Activated naive CD4-positive, alpha-beta T cell treated with Interleukin-2 at 50 U/mL for 16 hours (primary cell): ENCODE measurements at places on chromosomes 11 and 22.

DNA sequence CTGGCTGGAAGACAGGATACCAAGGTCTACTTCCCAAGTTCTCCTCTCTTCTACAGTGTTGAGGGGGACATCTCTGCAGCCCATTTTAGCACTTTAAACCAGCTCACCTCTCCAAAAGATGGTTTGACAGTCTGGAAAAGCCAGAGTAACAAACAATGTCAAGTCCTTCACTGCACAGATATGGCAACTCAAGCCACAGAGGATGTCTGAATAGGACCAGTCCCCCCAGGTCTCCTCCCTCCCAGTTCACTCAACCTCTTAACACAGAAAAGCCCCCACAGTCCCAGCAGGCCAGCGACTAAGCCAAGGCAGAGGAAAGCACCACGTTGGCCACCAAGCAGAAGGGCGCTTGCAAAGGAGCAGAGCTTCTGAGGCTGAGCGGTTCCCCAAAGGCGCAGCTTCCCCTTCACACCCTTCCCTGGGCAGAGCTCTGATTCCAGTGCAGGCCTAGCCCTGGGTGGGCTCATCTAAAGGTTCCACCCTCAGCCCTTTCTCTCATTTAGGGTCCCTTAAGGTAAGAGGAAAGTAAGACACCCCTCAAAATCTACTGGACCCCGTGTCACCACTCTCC lies 62.7 kb downstream of the PAK1 start:
- peak; percentile 9 for DNase-seq

DNA sequence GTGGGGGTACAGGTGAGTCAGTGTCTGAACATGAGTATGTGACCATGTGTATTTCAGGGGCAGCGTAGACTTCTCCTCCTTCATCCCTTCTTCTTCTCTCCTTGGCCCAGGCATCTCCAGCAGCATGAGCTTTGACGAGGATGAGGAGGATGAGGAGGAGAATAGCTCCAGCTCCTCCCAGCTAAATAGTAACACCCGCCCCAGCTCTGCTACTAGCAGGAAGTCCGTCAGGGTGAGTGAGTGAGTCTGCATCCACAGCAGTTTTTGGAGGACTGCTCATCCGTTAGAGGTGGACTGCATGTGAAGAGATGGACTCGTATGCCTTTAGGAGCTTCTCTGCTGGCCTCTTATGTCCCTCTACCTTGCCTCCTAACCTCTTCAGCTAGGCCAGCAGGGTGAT lies 15.6 kb downstream of the TUB start:
- DNase-seq, result no peak

DNA sequence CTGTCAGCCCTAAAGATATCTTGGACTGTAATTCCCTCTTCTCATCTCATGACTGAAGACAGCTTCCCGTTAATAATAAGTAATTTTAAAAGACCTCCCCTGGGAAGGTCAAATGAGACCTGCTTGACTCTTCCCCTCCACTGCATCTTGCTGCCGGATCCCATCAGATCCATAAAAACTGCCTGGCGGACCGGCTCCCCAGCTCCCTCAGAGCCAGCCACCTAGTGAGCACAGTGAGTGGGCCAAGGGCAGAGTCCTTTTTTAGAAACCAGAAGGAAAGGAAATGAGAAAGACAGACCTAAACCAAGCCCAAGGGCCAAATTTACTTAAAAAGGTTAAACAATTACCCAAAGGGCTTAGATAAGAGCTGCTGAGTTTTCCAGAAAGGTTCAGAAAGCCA lies 595.3 kb downstream of the OPCML start:
- DNase-seq, result no peak

DNA sequence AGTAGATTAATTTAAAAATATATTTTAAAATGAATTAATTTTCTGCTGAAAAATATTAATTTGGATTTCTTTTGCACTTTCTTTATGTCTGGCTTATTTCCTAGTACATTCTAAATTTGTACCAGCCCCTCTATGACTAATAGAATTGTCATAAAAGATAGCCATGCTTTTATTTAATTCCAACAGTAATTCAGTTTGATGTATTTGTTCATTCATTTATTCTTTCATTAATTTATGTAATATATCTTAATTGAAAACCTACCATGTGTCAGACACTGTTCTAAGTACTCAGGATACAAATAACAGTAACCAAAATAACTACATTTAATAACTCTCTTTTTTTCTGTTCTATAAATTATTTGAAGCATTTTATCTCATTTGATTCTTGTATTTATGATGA lies 264.0 kb upstream of the CCDC179 start:
- no peak for DNase-seq

DNA sequence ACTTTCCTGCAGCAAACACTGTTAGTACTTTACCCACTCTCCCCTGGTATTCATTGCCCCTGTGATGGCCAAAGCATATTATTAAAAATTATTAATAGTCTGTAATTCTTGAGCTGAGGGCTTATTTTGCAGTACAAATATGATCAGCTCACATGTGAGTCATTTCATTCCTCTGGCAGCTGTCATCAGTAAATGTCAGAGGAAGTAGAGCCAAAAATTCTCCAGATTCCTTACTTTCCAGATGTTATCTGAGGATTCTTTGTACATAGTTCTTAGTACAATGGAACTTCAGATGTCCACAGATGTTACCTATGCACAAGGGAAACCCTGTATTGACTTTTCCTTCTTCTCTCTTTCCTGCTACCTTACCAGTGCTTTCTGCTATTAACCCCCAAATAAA lies 12.5 kb downstream of the OR5B3 start:
- no peak for DNase-seq

- DNase-seq, result no peak
Measured at GRCh38 chr22:46829941-46830715, 67.7 kb downstream of the TBC1D22A start.

- DNase-seq, result no peak
Measured at GRCh38 chr11:29435421-29435820, 581.4 kb downstream of the KCNA4 start.

DNA sequence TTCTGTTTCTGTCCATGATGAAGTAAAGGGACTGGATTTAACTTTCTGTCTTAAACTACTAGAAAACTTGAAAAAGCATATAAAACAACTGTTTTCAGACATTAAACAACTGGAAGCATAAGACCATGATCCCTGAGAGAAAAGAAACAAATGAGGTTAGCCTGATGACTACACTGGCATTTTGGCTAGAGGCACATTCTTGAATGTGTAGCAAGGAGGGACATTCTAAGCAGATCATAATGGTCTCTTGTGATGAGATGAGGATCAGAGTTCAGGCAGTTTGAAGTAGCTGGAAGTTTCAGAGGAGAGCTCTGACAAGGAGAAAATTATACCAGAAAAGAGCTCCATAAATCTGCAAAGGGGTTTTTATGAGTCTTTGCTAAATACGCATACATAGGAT lies 75.4 kb downstream of the AASDHPPT start:
- DNase-seq, result no peak

DNA sequence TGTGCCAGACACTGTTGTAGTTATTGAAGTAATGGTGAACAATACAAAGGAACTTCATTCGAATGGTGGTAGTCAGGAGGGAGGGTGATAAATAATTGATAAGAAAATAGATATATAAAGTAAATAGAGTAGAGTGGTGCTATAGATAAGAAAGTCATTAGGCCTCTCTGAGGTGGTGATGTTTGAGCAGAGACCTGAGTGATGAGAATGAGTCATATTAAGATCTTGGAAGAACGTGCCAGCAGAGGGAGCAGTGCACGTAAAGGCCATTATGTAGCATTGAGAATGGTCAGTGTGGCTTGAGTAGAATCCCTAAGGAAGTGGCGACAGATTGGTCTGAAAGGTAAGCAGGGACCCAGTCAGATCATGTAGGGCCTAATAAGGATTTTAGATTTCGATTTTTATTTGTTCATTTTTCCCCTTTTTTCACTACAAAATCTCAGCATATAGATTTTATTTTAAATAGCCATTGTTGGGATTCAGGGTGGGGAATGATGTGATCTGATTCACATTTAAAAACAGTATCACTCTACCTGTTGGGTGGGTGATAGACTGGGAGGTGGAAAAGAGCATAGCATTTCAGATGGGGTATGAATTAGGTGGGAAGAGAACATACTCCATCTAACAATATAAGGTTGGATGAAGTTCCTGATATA lies 44.7 kb downstream of the CCDC90B start:
- DNase-seq, result no peak

GRCh38 chr11:69313992-69314391 lies 20.0 kb downstream of the MYEOV start:
- DNase-seq, result no peak

DNA sequence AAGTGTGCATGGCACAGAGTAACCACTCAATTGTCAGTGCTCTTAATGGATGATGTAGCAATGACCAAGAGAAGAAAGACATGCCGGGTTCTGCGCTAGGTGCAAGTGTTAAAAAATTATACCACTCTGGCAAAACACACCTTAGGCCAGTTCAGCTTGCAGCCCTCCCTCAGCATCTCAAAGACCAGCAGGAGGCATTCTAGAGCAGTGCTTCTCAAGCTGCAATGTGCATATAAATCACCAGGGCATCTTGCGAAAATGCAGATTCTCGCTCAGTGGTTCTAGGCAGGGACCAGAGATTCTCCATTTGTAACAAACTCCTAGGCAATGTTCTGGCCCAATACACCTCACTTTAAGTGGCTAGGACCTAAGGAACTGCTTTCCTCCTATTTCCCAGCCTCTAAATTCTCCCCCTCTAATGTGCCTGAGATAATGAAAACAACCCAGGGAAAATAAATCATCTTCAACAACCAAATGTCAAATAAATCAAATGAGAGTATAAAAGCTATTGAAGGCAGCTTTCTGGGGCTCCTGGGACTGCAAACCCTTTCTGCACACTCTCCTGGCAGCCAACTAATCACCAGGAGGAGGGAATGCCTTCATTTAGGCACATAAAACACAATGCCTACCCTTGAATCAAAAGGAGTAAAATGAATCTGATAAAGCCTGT lies 337.2 kb upstream of the API5 start:
- no peak for DNase-seq

GRCh38 chr11:22730319-22730718 lies 63.9 kb downstream of the GAS2 start:
- no peak for DNase-seq
